ENCODE measurements at places on chromosomes 7 and 10.

DNA sequence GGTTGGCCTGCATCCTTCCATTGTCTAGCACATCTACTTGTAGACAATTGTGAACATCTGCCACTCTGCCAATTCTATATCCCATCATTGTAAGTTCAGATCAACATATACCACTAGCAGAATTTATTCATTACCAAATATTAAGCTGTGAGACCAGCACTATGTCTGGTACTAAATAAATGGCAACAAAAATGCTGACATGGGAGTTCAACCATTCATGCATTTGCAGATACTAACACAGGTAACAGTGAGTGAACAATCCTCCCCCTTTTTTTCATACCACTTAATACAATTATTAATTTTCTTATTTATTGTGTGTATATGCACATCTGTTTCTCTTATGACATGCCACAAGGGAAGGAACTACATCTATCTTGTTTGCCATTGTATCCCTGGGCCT is 11.9 kb downstream of the POLR1F start:
- no peak for DNase-seq

DNA sequence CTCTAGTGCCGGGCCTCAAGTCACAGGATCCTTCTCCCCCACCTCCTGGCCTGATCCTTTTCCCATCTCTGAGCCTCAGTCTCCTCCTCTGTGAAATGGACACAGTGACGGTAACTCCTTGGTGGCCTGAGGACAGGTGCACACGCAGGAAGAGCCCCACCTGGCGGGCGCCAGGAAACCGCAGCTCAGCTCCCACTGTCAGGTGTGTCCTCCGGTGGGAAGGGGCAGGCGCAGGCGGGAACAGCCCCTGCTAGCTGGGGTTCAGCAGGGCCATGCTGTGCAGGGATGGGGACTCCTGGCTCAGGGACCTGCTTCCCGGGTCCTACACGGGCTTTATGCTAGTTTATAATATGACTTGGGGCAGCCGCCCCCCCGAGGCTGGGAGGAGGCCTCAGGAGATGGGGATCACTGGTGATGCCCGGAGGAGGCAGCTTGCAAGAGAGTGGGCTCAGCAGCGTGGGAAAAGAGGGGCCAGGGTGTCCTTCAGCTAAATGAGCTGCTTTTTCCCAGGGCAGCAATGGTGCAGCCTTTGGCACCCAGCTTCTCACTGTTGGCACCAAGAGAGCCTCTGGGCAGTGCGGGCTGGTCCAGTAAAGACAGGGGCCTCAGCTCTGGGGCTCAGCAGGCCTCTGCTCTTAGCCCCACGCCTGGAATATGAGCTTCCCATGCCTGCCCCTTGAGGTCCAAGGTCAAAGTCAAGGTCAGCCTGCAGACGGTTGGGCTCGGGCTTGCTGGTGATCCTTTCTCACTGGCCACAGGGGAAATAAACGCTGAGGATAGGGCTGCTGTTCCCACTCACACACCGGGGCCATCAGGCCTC is 68.0 kb upstream of the FAM20C start:
- DNase-seq: no peak

DNA sequence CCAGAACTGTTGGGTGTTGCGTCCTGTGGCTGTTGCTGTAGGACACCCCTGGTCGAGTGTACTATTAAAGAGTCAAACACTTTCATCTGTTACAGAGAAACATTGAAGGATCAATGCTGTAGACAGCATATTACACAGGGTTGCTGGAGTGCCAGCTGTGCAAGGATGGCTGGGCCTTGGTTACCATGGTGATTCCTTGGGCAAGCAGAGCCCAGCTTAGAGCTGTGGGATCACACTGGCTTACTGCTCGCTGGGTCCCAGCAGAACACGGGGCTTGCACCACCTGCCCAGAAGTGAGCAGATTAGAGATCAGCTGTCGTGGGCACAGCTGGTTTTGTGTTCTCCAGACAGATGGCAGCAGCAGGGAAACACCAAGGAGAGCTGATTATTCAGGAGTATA is 76.0 kb downstream of the GPR141 start:
- DNase-seq: no peak

DNA sequence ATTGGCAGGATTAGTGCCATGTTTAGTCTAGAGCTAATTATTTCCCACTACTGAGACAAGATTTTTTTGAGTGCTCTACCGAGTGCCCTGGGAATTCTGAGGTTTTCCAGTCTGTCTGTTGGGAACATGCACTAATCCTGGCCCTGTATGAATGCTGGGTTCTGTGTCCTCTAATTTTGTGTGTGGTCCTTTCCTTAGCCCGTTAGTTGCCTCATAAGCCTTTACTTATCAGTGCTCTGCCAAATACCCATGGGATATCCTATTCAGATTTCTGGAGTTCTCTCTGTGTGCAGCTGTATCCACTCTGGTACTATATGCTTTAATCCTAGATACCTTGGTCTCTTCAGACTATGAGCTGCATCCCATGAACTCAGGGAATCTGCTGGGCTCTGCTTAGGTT is 13.1 kb downstream of the CSGALNACT2 start:
- DNase-seq: no peak

GRCh38 chr10:29861811-29862505 is 197.4 kb downstream of the JCAD start:
- DNase-seq: no peak

DNA sequence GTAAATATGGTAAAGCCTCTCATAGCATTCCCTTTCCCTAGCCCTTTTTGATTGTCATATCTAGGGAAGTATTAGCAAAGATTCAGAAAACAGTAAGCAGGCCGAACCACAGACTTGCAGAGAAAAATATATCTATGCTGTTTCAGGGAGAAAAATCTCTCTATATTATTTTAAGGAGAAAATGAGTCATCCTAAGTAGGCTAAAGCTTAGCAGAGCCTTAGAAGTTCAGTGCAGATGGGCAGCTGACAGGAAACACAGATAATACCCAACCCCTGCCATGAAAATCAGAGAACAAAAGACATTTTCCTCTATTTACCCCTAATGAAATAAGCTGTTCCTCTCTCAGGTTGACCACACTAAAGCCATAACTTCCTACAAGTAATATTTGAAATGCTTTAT is 16.5 kb downstream of the C1QL3 start:
- DNase-seq: no peak

DNA sequence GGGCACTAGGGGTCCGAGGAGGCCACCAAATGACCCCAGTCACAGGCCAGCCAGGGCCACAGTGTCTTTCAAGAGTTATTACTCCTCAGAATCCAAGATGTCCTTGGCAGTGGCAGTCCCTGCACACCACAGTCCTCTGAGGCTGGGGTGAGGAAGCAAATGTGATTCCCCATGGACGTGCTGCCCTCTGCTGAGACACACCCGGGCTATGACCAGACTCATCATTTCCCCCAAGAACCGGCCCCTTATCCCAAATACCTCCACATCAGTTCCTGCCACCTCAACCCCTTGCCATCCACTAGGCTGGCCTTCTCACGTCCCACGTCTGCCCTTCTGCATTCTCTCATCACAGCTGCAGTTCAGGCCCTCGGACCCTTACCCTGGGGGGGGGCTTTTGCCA is 5.0 kb downstream of the PRKAG2 start:
- DNase-seq: no peak

GRCh38 chr7:156445997-156446761 is 194.4 kb upstream of the RNF32 start:
- DNase-seq: no peak
